Endothelial cell (in vitro differentiated cells): ENCODE measurements at places on chromosomes 4 and X.
A peak's percentile ranks its signal among the peaks of the same experiment; 100 is the strongest.

DNA sequence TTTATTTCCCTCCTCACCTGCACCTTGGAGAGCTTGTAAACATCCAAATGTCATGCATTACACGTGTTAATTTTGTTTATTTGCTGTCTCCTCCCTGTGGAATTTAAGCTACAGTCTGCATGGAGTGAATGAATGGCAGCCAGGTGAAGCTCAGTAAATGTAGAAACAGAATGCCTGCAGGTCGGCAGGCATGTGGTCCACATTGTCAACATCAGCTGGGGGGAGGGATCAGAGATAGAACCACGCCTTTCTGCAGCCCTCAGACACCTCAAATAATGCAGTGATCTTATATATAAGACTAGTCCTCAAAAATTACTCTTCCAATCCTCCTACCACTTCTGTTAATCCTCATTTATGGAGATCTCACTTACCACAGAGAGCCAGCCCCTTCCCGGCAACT lies 131.2 kb upstream of the KIT start:
- no peaks in the 10 kb centered on the region for H3K36me3 ChIP-seq
- H3K4me3 ChIP-seq = no peak overlapping the region
- no peak overlapping the region for H3K27ac ChIP-seq
- no peaks in the 10 kb centered on the region for H3K4me1 ChIP-seq
- no peaks in the 10 kb centered on the region for H3K27me3 ChIP-seq

GRCh38 chr4:85763202-85763601 lies 288.3 kb downstream of the ARHGAP24 start:
- no peak overlapping the region for H3K27ac ChIP-seq
- H3K4me3 ChIP-seq = no peak overlapping the region
- no peaks in the 10 kb centered on the region for H3K27me3 ChIP-seq
- no peaks in the 10 kb centered on the region for H3K36me3 ChIP-seq
- DNase-seq = no peak

- H3K27ac ChIP-seq = no peak overlapping the region
- no peak overlapping the region for H3K4me3 ChIP-seq
- no peak for DNase-seq
- H3K4me1 ChIP-seq = no peaks in the 10 kb centered on the region
- H3K27me3 ChIP-seq = no peaks in the 10 kb centered on the region
- no peaks in the 10 kb centered on the region for H3K36me3 ChIP-seq
These were observed 213.6 kb downstream of the AFF2 start for GRCh38 chrX:148713981-148714380.

DNA sequence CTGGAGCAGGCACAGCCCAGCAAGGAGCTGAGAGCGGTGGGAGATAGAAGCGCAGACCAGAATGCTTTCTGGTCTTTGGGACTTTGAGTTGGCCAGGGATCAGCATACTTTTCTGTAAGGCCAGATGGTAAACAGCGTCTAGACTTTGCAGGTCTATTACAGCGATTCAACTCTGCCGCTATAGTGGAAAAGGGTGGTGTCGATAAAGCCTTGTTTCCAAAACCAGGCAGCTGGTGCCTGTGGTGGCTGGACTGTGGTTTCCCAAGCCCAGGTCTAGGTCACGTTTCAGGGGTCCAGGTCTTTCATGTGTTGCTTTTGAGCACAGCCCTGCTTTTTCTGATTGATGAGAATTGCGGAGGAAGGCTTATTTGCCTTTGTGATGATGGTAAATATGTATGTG lies 40.1 kb downstream of the HTT-AS start:
- H3K27ac ChIP-seq = no peak overlapping the region
- peaks cover 4% of the 10 kb centered on the region for H3K4me1 ChIP-seq
- no peaks in the 10 kb centered on the region for H3K36me3 ChIP-seq
- no peak overlapping the region for H3K4me3 ChIP-seq
- peaks cover 7% of the 10 kb centered on the region for H3K27me3 ChIP-seq

GRCh38 chr4:86026720-86027119 lies 333.1 kb downstream of the MAPK10 start:
- no peak overlapping the region for H3K27ac ChIP-seq
- no peaks in the 10 kb centered on the region for H3K36me3 ChIP-seq
- no peaks in the 10 kb centered on the region for H3K27me3 ChIP-seq
- DNase-seq = no peak

GRCh38 chr4:137124278-137124932 lies 407.9 kb downstream of the PCDH18 start:
- H3K27me3 ChIP-seq = peaks cover 2% of the 10 kb centered on the region
- no peak overlapping the region for H3K27ac ChIP-seq
- H3K36me3 ChIP-seq = no peaks in the 10 kb centered on the region

- H3K27me3 ChIP-seq = no peaks in the 10 kb centered on the region
- H3K27ac ChIP-seq = no peak overlapping the region
- no peaks in the 10 kb centered on the region for H3K36me3 ChIP-seq
- no peak overlapping the region for H3K4me3 ChIP-seq
These were observed 99.0 kb upstream of the QRFPR start for GRCh38 chr4:121479808-121480207.

DNA sequence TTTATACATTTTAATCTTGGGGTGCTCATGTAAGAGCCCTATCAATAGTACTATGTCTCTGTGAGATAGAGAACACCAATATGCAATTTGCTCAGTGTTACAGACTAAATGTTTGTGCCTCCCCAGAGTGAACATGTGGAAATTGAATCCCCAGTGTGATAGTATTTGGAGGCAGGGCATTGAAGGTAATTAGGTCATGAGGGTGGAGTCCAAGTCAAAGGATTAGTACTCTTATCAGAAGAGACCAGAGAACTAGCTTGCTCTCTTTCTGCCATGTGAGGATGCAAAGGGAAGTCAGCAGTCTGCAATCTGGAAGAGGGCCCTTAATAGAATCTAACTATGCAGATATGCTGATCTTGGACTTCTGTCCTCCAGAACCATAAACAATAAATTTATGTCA lies 1317.0 kb downstream of the STIM2 start:
- no peaks in the 10 kb centered on the region for H3K4me1 ChIP-seq
- H3K36me3 ChIP-seq = no peaks in the 10 kb centered on the region
- H3K4me3 ChIP-seq = no peak overlapping the region
- no peak for DNase-seq

DNA sequence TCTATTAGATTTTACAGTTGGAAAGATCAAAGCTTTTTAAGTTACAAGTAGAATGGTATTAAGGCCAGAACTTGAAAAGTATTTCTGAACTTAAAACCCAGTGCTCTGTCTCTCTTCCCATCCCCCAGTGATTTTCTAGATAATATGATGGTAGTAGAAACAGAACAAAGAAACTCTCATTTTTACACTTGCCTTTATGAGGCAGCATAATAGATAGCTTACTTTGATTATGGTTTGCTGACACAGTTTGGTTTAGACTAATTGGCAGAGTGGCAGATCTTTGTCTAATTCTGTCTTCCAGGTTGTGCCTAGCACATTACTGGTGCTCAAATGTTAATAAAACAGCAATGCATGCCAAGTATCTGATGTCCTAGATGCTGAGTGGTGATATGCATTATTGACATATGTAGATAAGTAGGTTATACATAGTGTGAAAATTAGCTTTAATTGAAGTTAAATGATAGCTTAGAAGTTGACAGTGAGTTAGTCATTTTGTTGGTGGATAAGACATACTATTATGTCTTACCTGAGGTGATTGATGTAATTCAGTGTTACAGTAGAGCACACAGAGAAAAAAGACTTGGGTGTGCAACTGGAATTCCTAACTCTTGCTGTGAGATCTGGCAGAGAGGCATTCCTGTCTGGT lies 4.3 kb upstream of the RAPGEF2 start:
- no peak for DNase-seq
- no peaks in the 10 kb centered on the region for H3K36me3 ChIP-seq
- peaks cover 15% of the 10 kb centered on the region for H3K27me3 ChIP-seq
- H3K4me3 ChIP-seq = no peak overlapping the region

DNA sequence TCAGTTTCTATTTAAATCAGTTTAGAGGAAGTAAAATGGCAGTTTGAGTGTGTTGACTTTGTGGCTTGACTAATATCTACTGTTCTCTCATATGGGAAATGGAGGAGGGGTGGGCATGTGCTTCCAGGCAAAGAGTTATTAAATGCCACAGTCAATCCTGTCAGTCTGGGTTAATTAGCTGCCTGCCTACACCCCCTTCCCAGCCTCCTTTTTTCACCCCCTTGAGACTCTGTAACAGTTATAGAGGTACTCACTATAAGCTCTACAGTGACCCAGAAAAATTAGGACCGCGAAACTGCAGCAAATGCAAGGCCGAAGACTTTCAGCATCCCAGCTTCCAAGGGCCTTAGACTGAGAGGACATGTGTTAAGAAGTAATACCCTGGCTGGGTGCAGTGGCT lies 165.2 kb downstream of the CORIN start:
- peaks cover 3% of the 10 kb centered on the region for H3K27me3 ChIP-seq
- no peaks in the 10 kb centered on the region for H3K4me1 ChIP-seq
- no peak overlapping the region for H3K4me3 ChIP-seq
- no peak overlapping the region for H3K27ac ChIP-seq
- no peak for DNase-seq

DNA sequence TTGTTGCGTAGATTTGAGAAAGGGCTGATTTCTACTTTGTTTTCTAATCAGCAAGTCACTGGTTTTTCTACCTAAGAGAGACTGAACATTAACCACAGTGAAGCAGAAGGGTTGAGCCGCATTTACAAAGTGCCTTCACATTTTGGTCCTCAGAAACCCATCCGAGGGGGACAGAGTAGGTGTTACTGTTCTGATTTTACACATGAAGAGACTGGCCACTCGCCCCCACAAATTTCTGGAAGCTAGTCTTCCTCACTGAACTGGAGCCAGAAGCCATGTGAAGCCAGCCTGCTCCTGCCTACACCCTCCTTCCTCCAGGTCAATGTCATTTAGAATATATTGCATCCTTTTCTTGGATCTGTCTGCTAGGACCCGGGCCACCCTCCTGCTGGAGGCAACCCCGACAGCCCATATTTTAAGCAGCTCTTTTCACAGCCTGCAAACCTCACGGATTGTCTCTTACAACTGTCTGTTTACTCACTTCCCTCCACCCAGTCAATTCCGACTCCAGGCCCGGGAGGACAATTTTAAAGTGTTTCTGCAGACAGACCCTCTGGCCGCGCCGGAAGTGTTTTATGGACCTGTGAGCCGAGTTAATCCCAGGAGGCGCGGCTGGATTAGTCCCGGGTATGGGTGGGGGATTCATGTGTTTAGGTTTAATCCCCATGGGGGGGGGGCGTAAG lies 73.2 kb upstream of the BCOR start:
- DNase-seq = no peak
- H3K4me3 ChIP-seq = no peak overlapping the region
- H3K4me1 ChIP-seq = peaks cover 16% of the 10 kb centered on the region
- peaks cover 12% of the 10 kb centered on the region for H3K27me3 ChIP-seq
- H3K27ac ChIP-seq = peak overlapping the region; percentile 18

DNA sequence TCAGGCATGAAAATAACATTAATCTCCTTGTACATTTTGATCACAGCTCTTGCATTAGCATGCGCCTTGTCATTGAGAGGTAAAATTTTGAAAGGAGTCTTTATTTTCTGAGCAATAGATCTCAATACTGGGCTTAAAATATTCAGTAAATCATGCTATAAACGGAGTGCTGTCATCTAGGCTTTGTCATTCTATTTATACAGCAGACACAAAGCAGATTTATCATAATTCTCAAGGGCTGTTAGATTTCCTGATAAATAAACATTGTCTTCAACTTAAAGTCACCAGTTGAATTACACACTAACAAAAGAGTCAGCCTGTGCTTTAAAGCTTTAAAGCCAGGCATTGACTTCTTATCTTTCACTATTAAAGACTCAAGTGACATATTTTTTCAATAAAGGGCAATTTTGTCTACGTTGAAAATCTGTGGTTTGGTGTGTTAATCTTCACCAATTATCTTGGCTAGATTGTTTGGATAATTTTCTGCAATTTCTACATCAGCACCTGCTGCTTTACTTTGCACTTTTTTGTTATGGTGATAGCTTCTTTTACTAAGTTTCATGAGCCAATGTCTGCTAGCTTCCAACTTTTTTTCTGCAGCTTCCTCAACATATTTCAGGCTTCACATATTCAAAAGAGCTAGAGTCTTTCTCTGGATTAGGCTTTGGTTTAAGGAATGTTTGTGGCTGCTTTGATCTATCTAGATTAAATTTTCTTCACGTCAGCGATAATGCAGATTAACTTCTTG lies 27.9 kb upstream of the UGT2B4 start:
- no peak for DNase-seq
- no peak overlapping the region for H3K4me3 ChIP-seq
- H3K36me3 ChIP-seq = no peaks in the 10 kb centered on the region
- H3K27ac ChIP-seq = no peak overlapping the region

- H3K36me3 ChIP-seq = no peaks in the 10 kb centered on the region
- H3K27ac ChIP-seq = no peak overlapping the region
- peaks cover 6% of the 10 kb centered on the region for H3K27me3 ChIP-seq
- no peak overlapping the region for H3K4me3 ChIP-seq
These were observed 16.6 kb downstream of the SMPX start for GRCh38 chrX:21741364-21741763.

GRCh38 chr4:17252131-17252530 lies 259.8 kb downstream of the QDPR start:
- H3K4me1 ChIP-seq = peaks cover 16% of the 10 kb centered on the region
- no peak for DNase-seq
- no peak overlapping the region for H3K4me3 ChIP-seq
- no peaks in the 10 kb centered on the region for H3K36me3 ChIP-seq
- H3K27me3 ChIP-seq = no peaks in the 10 kb centered on the region

DNA sequence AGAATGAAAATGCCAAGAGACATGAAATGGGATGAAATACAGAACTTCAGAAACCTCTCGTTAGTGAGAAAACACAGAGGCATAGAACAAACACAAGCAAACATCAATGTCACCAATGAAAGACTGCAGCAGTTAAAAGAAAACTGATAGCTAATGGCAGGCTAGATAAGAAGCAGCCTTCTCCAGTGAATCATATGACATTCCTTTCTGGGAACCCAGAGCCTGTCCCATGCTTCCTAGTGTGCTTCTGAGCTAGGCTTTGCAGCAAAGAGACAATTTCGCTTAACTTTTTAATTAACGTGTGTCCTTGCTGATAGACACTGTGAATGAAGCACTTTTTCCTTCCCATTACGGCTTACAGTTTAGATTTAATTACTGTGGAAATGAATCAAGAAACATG lies 444.6 kb downstream of the IL15 start:
- H3K36me3 ChIP-seq = no peaks in the 10 kb centered on the region
- H3K27me3 ChIP-seq = no peaks in the 10 kb centered on the region
- H3K4me1 ChIP-seq = no peaks in the 10 kb centered on the region

- H3K36me3 ChIP-seq = no peaks in the 10 kb centered on the region
- no peaks in the 10 kb centered on the region for H3K4me1 ChIP-seq
- H3K27me3 ChIP-seq = peaks cover 3% of the 10 kb centered on the region
- no peak overlapping the region for H3K27ac ChIP-seq
- H3K4me3 ChIP-seq = no peak overlapping the region
- no peak for DNase-seq
These were observed 78.6 kb downstream of the CAMK2D start for GRCh38 chr4:113682730-113683537.

- no peaks in the 10 kb centered on the region for H3K27me3 ChIP-seq
- DNase-seq = no peak
- H3K4me3 ChIP-seq = no peak overlapping the region
- H3K36me3 ChIP-seq = peaks cover 28% of the 10 kb centered on the region
- H3K4me1 ChIP-seq = no peaks in the 10 kb centered on the region
- H3K27ac ChIP-seq = no peak overlapping the region
These were observed 14.1 kb downstream of the LETM1 start for GRCh38 chr4:1841887-1842210.
